ENCODE measurements at places on chromosomes 3 and 15.
A peak's percentile ranks its signal among the peaks of the same experiment; 100 is the strongest.

DNA sequence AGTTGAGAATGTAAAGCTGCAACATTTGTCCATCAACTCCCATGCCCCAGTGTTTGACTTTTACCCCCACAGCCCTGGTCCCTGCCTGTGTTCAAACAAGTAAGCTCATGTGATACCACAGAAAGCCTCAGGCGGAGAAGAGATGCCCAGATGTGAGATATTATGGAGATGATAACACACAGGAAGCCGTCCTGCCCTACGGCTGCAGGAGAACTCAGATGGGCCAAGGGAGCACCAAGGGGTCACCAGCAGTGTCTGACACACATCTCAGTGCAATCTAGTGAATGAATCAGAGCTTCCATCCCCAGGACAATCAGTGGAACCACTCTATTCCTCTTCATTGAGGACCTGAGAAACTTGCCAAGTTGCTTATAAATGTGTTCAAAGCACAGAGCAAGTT lies 14.0 kb upstream of the SPINK8 start:
- DNase-seq: no peak

DNA sequence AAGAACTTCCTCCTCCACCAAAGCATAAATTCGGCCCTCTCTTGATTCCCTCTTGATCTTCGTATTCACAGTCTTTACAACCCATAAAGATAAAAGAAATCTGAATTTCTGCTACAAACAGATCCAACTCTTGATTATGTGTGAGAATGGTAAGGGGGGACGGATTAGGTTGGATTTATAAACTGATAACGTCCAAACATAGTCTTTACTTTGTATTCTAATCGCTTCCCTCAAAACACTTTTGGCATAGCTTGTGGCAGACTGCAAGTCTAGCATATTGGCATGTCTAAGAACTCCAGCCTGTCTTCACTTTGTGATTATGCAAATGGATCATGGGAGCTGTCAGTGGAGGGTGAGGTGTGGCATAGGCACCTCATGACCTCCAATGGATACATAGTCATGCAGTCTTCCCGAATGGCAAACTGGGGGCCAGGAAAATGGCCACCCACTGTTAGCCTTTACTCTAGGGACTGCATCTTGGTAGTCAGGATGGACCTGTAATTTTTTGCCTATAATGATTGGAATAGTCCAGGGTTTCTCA lies 24.3 kb upstream of the GPR171 start:
- peak; percentile 9 for DNase-seq

DNA sequence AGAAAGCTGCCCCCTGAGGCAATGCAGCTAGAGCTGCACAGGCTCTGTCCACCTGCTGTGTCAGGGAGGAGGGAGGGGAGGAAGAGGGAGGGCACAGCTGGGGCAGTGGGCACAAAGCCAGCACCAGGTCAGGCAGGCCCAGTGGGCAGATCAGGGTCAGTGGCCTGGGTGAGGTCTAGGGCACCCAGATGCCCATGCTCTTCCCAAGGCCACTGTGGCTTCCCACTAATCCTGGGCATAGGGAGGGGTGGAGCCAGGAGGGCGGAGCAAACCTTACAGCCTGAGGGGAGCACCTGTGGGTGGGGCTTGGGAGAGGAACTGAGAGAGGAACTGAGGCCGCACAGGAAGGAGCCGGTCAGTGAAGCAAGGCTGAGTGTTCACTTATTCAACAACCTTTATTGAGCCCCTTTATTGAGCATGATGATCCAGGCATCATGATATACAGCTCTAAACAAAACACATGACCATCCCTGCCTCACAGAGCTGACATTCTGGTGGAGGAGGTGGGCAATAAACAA lies 55.0 kb downstream of the RHCG start:
- no peak for DNase-seq

DNA sequence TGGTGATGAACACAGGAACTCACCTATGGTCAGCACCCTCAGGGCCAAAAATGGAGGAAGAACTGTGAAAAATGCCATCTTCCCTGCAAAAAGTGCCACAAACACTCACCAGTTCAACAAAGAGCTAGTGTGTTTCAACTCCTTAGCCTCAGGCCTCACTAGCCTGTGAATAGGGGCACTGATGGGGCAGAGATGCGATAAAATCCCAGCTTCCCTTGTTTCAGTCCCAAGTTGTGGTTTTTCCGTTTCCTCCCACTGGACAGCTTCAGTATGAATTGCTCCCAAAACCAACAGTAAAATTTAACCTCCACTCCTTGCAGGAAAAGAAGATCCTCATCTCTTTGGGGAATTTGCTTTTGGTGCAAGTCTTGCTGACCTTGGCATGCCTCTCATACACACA lies 117.4 kb upstream of the ADAMTS9 start:
- no peak for DNase-seq

- no peak for DNase-seq
These were observed 1.1 kb downstream of the TMED3 start for GRCh38 chr15:79311901-79312553.

- no peak for DNase-seq
These were observed 21.0 kb upstream of the FNDC3B start for GRCh38 chr3:172018364-172018763.

DNA sequence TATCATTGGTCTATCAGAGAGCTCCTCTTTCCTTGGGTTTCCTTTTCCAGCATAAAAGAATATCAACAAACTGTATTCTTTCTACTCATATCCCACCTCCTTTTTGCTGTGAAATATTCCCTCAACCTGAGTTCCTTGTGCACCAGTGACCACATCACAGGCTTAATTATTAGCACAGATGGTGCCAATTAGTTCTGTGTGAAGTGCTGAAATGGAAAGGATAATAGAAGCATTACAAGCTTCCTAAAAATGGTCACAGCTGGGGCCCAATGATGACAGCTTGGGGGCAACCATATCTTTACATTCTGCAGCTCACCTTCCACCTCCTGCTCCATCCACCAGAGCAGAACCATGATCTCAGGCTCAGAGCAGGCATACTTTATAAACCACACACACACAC lies 84.6 kb downstream of the ANO10 start:
- no peak for DNase-seq

DNA sequence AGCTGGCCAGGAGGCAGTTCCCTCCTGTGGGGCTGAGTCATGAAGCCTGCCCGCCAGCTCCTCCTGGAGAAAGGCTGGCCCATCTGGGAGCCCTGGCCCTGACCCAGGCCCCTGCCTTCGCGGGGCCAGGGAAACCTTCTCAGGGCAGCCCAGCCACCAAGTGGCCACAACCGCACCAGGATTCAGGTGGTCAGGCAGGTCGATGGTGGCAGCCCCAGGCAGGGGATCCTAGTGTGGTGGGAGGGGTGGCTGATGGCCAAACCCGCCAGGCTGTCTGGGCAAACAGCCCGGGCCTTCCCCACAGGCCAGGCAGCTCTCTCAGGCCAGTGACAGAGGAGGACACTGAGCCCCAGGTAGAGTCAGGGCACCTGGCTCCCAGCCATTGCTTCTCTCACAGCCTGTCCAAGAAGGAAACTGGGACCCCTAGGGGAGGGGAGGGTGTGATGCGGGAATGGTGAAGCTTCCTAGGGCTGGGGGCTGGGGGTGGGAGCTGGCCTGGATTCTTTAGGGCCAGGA lies 1.2 kb downstream of the TWF2 start:
- DNase-seq: peak; percentile 92

GRCh38 chr3:101861212-101861788 lies 12.0 kb downstream of the NFKBIZ start:
- DNase-seq: no peak

DNA sequence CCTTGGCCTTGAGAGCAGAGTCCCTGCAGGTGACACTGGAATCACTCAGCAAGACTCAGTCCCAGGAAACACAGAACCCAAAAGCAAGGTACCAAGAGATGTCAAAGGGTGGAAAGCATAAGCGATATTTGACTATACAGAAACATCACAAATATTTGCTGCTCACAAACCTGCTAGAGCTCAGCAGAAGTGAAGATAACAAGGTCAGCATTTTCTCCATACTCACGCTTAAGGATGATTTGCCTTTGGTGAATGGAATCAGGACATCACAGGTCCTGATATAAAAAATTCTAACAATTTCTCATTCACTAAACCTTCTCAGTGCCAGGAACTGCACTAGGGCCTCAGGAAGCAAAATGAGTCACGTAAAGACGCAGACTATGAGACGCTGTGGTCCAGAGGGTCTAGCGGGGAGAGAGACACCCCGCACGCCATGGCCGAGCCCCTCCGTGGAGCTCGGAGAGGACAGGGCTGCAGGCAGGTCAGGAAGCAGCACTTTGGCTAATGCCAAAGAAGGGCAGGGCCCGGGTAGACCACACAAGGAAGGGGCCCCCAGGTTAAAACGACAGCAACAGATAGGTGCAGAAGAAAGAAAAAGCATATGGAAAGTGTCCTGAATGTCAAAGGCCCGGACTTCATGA lies 10.7 kb downstream of the PCSK6 start:
- DNase-seq: no peak

DNA sequence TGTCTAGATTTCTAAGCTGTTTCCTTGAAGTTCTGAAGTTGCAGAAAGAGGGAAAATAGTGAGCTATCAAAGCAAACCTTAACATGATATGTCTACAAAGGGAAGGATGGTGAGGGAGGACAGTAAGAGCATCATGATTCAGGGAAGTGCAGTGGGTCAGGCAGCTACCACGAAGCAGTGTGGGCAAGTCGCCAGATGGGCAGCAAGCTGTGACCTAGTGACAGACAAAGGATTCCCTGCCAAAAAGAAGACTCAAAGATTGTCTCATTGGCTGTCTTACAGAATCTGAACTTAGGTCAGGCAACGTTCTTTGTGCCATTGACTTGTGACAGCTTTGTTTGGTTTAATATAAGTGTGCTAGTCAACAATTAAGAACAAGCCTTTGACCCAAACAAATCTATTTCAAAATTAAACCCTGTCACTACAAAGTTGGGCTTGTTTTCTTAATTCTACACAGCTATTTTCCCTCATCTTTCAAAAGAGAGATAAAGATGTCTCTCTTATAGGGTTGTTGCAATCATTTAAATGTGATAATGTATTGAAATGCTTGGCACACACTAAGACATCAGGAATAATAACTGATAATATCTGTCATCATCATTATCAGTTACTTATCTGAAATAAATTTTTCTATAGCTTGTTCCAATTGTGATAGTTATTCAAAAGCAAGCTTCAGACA lies 153.3 kb downstream of the ECT2 start:
- no peak for DNase-seq

- DNase-seq: peak; percentile 65
These were observed 194.4 kb downstream of the ARRDC4 start for GRCh38 chr15:98154863-98155262.

DNA sequence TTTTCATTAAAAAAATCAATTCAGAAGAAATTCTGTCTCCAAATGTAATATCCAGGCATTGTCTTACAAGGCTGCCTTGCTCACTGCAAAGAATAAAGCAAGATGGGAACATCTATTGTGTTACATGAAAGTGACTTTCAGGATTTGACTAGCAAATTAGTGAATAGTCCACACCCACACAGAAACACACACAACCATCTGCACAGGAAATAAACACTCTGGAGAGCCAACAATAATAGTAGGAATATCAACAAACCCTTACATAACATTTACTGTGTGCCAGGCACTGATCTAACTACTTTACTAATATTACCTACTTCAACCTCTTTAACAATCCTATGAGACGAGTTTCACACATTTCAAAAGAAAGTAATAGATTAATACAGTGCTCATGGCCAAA lies 28.9 kb upstream of the ZNF385D start:
- no peak for DNase-seq

GRCh38 chr3:63908081-63908736 lies 4.0 kb downstream of the SCAANT1 start:
- no peak for DNase-seq

- DNase-seq: no peak
These were observed 79.8 kb downstream of the CNTN6 start for GRCh38 chr3:1172644-1173043.

DNA sequence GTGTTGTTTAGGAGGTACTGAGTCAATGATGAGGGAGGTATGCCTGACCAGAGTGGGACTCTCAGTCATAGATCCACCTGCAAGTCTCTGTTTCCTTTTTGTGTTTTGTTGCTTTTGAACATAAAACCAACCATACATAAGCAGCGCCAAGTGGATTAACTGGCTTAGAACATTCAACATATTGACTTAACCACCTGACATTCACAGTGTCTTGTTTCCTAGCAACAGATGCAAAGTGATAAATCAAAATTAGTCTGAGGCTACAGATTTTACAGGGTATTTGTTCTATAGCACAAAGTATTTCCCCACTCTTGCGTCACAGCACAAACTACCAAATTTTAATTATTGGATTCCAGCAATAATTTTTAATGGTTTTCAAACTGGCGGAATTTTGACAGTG lies 283.8 kb downstream of the BBX start:
- DNase-seq: no peak

GRCh38 chr3:171184372-171184771 lies 157.9 kb upstream of the SLC2A2 start:
- DNase-seq: no peak

GRCh38 chr3:180707896-180708295 lies 28.6 kb upstream of the CCDC39 start:
- no peak for DNase-seq

GRCh38 chr15:70431854-70432253 lies 331.5 kb downstream of the UACA start:
- no peak for DNase-seq

- no peak for DNase-seq
These were observed at the start of gene HCLS1 for GRCh38 chr3:121660356-121661171. Gene HCLS1, minus strand, starts transcription at chr3:121660903. Its CDS starts 2,556 bp downstream, at chr3:121658347.

GRCh38 chr15:90818251-90819210 lies 49.9 kb upstream of the FURIN start:
- no peak for DNase-seq

GRCh38 chr3:58317811-58318210 lies 11.5 kb downstream of the HTD2 start:
- DNase-seq: no peak

DNA sequence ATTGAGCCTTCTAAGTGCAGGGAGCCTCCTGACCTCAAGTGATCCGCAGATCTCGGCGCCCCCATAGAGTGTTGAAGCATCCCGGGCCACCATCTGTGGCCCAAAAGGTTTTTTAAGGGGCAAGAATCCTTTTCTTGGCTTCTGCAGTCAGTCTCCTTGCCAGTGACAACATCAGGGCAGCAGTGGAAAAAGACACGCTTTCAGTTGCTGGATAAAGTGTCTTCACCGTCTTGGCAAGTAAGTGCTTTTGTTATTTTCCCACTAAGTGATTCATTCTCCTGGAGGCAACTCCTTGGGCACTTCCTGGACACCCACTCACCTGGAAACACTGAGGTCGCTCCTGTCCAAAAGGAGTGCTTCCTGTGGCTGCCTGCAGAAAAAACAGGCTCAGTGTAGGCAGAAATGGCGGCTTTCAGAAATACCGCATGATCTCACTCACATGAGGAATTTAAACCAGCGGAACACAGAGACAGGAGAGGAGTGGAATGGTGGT lies 71.7 kb upstream of the ABHD2 start:
- DNase-seq: peak; percentile 60

GRCh38 chr3:29416514-29416913 lies 135.6 kb downstream of the RBMS3 start:
- no peak for DNase-seq

DNA sequence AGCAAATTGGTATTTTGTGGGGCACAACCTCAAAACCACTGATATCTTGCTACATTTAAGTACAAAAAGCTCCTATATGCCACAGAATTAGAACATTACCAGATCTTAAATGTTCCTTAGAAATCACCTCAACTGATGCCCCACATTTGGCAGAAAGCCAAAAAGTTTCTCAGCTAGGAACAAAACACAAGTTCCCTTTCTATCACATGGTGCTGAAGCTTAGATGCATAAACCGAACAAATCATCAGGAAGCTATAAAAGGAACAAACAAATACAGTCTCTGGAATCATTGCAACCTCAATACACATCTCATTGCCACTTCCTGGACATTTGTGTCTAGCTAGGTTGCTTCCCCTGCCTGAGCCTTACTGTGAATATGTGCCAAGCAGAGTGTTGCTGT lies 492.6 kb downstream of the LPP start:
- no peak for DNase-seq

Data from urothelium cell line (cell line).